ENCODE measurements at places on chromosomes 2 and 18. TPM values are rescaled to one million over a fixed set of nuclear protein-coding genes. Genes with fewer than 3 reads are reported as not detected.

DNA sequence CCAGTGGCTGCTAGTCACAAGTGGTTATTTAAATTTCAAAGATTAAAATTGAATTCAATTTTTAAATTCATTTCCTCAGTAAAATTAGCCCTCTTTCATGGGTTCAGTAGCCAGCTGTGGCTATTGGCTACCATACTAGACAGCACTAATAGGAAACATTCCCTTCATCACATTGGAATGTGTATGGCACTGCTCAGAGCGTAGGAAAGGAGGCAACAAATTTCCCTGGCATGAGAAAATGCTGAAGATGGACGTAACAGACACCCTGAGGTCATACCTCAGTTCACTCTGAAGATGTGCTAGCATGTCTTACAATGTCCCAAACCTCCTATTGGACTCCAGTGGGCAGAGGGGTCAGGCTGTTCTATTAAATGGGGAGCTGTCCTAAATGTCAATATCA, 96.4 kb downstream of the C1QL2 start:
- H3K4me3 ChIP-seq = no peak overlapping the region
- H3K27me3 ChIP-seq = no peaks in the 10 kb centered on the region
- H3K27ac ChIP-seq = no peak overlapping the region
- no peaks in the 10 kb centered on the region for H3K4me1 ChIP-seq

GRCh38 chr2:133599211-133599803, 31.0 kb upstream of the NCKAP5 start:
- peak overlapping the region; percentile 99 for H3K27ac ChIP-seq
- no peak for DNase-seq
- H3K4me1 ChIP-seq = no peaks in the 10 kb centered on the region

DNA sequence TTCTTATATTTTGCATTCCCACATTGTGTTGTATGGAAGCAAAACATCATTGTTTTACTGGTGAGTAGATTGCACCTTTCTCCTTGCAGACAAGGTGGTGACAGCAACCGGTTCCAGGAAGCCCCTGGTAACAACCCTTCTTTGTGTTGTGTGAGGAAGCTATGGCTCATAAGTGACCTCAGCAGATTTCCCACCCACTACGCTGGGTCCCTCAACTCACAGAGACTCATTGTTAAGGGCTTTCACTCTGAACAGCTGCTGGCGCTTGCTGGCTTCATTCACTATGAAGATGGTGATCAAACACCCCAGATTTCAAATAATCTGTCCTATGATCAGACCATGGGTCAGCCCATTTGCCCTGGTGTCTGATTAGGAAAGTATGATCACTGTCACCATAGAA, 53.4 kb downstream of the WIPF1 start:
- H3K4me3 ChIP-seq = no peak overlapping the region
- no peak for DNase-seq
- H3K27me3 ChIP-seq = no peaks in the 10 kb centered on the region
- H3K36me3 ChIP-seq = no peaks in the 10 kb centered on the region
- H3K27ac ChIP-seq = no peak overlapping the region

DNA sequence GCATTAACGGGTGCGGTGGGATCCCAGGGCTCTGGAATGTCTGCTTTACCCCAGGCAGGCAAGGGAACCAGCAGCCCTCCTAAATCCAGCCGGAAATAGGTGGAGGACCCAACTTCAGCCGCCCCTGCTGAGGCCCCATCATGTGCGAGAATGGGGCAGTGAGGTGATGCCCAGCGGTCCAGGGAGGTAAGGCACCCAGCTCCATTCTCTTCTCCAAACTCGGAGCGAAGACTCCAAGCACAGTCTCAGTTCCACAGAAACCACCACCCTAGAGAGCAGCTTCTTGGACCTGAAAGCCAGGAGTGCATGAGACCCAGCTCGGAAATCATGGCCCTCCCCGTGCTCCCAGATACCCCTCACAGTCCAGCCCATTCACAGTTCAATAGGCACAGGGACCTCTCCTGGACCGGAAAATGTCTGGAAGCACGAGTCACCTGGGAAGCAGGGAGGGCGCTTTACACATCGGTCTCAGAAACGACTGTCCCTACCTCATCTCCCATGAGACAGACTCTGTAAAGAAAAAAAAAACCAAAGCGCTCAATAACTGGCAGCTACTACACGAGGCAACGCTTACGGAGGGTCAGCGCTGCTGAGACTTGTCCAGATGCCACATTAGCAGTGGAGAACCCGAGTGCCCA, 2.0 kb downstream of the SDC1 start:
- H3K4me3 ChIP-seq = peak overlapping the region; percentile 80
- DNase-seq = no peak
- H3K27me3 ChIP-seq = peaks cover 27% of the 10 kb centered on the region
- H3K4me1 ChIP-seq = peaks cover 5% of the 10 kb centered on the region

- DNase-seq = no peak
- H3K4me3 ChIP-seq = no peak overlapping the region
- H3K36me3 ChIP-seq = no peaks in the 10 kb centered on the region
Observed at GRCh38 chr2:39881494-39881893, 102.4 kb upstream of the THUMPD2 start.

GRCh38 chr18:23658285-23658684, 4.4 kb downstream of the ANKRD29 start:
- no peaks in the 10 kb centered on the region for H3K36me3 ChIP-seq
- no peak overlapping the region for H3K27ac ChIP-seq
- no peak overlapping the region for H3K4me3 ChIP-seq
- DNase-seq = no peak

- H3K27me3 ChIP-seq = no peaks in the 10 kb centered on the region
- DNase-seq = no peak
- no peaks in the 10 kb centered on the region for H3K4me1 ChIP-seq
- H3K36me3 ChIP-seq = peaks cover 14% of the 10 kb centered on the region
Observed at GRCh38 chr2:216057688-216058193, 23.9 kb downstream of the PECR start.

GRCh38 chr2:207334624-207335371, 169.1 kb upstream of the KLF7 start:
- H3K4me1 ChIP-seq = peaks cover 10% of the 10 kb centered on the region
- H3K36me3 ChIP-seq = no peaks in the 10 kb centered on the region
- H3K27me3 ChIP-seq = no peaks in the 10 kb centered on the region

HOXD11 gene
- 1.0 TPM for total RNA-seq

THUMPD2 gene
- 11.3 TPM for total RNA-seq

DNA sequence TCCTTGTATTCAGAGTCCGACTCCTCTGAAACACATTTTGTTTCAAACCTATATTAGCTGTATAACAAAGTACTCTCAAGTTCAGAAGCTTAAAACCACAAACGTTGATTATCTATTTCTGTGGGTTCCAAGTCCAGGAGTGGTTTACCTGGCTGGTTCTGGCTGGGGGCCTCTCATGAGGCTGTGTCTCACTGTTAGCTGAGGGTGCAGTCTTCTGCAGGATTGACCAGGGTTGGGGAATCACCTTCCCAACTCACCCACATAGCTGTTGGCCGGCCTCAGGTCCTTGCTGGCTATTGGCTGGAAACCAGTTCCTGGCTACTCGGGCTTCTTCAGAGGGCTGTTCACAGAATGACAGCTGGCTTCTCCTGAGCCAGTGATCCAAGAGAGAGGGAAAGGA, 18.0 kb upstream of the ATIC start:
- DNase-seq = no peak
- no peaks in the 10 kb centered on the region for H3K27me3 ChIP-seq
- H3K4me1 ChIP-seq = no peaks in the 10 kb centered on the region

GRCh38 chr2:189854940-189855339, 70.7 kb downstream of the PMS1 start:
- no peak overlapping the region for H3K4me3 ChIP-seq
- H3K27me3 ChIP-seq = no peaks in the 10 kb centered on the region
- H3K4me1 ChIP-seq = peaks cover 2% of the 10 kb centered on the region
- H3K36me3 ChIP-seq = peaks cover 46% of the 10 kb centered on the region

SLC19A3 gene
- total RNA-seq = 1.1 TPM

- H3K27ac ChIP-seq = peak overlapping the region; percentile 57
- H3K4me3 ChIP-seq = no peak overlapping the region
- H3K27me3 ChIP-seq = peaks cover 5% of the 10 kb centered on the region
Observed at GRCh38 chr2:15747603-15748471, 156.2 kb downstream of the DDX1 start.

DNA sequence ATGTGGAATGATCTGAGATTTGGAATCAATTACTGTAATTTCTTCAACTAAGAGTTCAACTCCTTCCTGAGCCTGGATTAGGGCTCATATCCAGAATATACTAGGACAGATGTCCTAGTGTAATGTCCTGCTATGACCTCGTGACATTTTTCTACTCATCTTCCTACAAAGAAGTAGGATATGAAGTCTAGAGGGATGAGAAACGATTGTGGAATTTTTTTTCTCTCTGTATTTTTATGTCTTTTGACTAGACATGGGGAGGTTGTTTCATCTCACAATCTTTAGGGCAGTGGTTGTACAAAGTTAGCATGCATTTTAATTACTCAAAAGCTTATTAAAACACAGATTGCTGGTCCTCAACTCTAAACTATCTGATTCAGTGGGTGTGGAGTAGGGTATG, 203.0 kb downstream of the PARD3B start:
- no peaks in the 10 kb centered on the region for H3K27me3 ChIP-seq
- no peak overlapping the region for H3K27ac ChIP-seq
- H3K4me1 ChIP-seq = no peaks in the 10 kb centered on the region
- DNase-seq = no peak
- no peaks in the 10 kb centered on the region for H3K36me3 ChIP-seq

IL36A gene
- total RNA-seq = not detected

GRCh38 chr2:2234398-2235195, 96.5 kb downstream of the MYT1L start:
- no peaks in the 10 kb centered on the region for H3K27me3 ChIP-seq
- H3K4me1 ChIP-seq = no peaks in the 10 kb centered on the region
- DNase-seq = no peak

- no peaks in the 10 kb centered on the region for H3K27me3 ChIP-seq
- H3K36me3 ChIP-seq = no peaks in the 10 kb centered on the region
- no peaks in the 10 kb centered on the region for H3K4me1 ChIP-seq
- H3K27ac ChIP-seq = no peak overlapping the region
Observed at GRCh38 chr2:189997016-189997415, 65.5 kb downstream of the MSTN start.

PNKD gene
- total RNA-seq = 33.9 TPM

TNFAIP6 gene
- total RNA-seq = not detected

Measured in endodermal cell (in vitro differentiated cells).